T-helper 9 cell (primary cell): ENCODE measurements at places on chromosomes 4 and X.

- DNase-seq: no peak
These were observed 214.0 kb upstream of the NHS start for GRCh38 chrX:17160975-17161374.

DNA sequence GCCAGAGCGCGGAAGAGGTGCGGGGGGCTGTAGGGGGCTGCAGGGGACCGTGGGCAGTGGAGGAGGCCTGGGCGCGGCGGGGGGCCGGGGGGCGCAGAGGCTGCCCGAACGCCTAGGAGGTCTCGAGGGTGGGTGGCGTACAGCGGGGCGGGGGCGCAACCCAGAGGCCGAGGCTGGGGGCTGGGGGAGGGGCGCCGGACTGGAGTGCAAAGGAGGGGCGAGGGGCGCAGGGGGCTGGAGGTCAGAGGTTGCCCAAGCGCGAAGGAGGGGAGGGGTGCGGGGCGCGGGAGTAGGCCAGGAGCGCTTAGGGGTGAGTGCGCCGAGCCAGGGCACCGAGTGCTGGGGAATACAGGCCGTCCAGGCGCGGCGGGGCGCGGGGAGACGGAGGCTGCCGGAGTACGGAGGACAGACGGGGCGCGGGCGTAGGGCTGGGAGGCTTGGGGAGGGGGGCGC lies 255 bp downstream of the GYG2 start:
- DNase-seq: no peak

GRCh38 chr4:26962720-26963119 lies 102.1 kb downstream of the STIM2 start:
- DNase-seq: no peak

DNA sequence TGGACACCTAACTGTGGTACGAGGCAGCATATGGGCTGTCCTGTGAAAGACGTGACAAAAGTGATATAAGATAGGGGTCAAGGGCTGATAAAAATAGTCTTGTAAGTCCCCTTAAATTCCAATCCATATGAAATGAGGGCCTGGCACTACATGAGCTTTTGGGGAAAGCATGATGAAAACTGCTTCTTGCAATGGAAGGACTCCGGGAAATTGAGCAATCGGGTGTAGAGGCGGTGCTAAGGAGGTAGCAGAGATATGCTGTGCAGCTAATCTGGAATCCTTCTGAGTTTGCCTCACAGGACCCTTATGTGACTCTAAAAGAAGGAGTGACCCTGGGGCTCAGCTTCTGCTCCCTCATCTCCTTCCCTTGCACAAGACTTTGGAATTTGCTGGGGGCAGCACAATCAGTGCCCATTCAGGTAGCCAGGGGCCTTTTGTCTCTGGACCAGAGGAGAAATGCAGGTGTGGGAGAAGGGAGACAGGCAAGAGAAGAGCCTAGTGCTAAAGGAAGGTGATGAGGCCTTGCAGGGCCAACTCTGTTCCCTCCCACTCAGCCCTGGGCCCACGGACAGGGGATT lies 12.8 kb downstream of the CLDN2 start:
- no peak for DNase-seq

DNA sequence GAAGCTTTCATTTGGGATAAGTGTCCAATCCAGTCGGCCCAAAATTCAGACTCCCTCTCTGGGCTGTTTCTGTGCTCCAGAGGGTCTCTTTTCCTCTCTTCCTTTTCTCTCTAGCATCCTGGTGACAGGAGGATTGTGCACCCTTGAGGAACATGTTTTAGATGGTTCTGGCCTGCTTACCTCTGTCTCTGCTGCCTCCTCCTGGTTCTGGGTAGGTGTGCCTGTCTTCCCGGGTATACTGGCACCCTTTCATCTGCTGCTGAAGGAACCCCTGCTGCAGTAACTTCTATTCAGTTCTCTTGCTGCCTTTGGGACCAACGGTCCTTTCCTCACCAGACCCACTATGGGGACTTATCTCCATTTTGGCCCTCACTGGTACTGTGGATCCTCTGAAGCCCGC lies 53.2 kb downstream of the HMGB2 start:
- DNase-seq: no peak

DNA sequence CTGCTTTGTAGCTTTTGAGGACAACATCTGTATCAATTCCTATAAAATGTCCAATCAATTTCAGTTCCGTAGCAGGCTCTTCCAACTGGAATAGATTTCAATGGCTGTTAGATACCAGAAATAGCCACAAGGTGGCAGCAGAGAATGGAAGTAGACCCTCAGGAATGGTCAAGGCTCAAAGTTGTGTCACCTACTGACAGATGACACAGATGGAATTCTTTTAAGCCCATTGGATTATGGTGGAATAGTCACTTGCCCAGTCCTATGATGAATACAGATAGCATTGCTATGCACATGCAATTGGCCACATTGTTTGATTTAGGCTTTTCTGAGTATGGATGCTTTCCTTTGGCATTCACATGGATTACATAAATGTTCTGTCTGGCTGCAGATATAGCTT lies 130.4 kb upstream of the RADX start:
- DNase-seq: peak; percentile 26

- no peak for DNase-seq
These were observed 22.8 kb upstream of the CENPVL3 start for GRCh38 chrX:51641421-51642021.

- DNase-seq: no peak
These were observed 2.5 kb downstream of the SLC25A6 start for GRCh38 chrX:1389181-1389992.

DNA sequence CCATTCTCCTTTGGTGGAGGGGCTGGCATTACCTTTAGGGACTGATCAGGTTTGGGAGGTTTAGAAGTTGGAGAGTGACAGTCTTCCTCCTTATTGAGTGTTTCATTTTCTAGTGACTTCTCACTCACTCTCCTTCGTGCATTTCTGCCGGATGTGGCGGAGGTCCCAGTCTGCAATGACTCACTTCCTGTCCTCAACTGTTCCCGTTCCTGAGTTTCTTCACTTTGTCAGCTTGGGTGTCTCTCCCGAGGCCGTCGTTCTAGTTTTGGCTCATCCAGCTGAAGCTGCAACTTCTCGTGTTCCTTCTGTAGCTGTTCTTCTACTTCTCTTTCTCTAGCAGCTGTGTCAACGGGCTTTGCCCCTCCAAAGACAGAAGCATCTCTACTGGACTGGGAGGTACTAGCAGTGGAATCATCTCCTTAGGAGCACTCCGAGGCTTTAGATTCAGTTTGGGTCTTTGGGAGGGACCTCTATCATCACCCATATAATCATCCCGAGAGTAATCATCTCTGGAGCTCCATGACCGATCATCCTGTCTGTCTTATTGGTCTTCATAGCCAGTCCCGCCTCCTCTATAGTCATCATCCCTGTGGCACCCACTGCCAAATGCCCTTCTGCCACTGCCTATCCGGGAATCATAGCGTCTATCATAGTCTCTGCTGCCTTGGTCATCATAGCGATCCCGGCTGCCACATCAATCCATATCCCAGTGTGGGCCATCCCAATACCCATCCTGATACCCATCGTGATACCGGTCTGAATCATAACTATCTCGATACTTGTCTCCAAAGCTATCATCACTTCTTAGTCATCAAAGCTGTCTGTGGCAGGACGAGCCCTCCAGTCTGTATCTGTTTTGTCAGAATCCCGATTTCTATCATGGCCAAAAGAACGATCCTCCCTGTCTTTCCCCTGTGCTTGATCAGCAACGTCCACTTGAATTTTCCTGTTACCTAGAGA lies 35.3 kb upstream of the VSIG4 start:
- peak; percentile 8 for DNase-seq

- DNase-seq: no peak
These were observed 159.4 kb downstream of the MGST2 start for GRCh38 chr4:139824882-139825522.
